ENCODE measurements at places on chromosomes 2 and 18.

DNA sequence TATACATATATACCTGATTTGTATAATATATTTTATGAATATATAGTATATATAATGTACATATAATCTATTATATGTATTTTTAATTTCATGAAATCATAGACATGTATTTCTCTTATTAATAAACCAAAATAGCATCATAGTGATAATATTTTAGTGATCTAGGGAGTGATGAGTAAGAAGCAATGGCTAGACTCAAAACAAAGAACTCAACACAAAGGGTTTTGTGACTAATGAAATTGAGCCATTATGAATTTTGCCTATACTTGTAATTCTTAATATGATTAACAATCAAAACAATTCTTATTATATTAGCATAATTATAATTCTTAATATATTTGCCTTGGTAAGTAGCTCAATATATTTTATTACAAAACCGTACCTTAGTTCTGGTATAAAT lies 1614.1 kb upstream of the TMEFF2 start:
- DNase-seq = no peak

GRCh38 chr2:44562737-44563136 lies 201.0 kb downstream of the CAMKMT start:
- DNase-seq = peak; percentile 43

GRCh38 chr2:152825834-152826233 lies 107.4 kb downstream of the ARL6IP6 start:
- peak; percentile 12 for DNase-seq

- DNase-seq = no peak
These were observed 672.5 kb downstream of the MBD2 start for GRCh38 chr18:53551868-53552426.

- no peak for DNase-seq
These were observed 73.8 kb downstream of the KLF7 start for GRCh38 chr2:207091928-207092327.

DNA sequence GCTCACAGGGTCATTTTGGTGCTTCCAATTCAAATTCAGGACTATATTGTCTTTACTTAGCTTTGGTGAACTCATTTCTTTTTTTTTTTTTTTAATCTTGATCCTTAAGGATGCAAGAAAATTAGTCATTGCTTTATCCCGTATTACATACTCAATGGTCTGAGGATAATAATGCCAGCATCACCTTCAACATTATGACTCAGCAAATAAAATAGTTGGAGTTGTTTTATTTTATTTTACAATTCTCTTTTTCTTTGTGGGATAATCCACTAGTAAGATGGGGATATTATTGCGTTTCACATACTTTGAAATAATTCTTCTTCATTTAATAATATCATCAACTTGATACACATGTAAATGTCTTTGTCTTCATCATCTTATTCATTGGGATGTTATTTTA lies 954.9 kb upstream of the GYPC start:
- no peak for DNase-seq

DNA sequence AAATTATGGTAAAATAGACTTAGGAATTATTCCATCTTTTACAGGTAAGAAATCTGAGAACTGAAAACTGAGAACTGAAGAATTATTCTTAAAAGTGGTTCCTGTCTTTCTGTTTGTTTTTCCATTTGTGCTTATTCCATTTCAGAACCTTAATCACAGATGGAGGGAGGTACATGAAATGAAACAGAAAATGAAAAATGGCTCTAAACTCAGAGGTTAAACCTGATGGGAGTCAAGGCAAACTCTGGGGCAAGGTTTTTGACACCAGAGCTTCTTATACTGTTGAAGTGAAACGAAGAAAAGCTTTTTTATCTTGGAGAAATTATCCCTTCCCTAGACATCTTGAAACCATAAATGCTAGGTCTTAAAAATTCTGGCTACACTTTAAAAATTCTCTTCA lies 182.1 kb downstream of the ZNF804A start:
- no peak for DNase-seq

GRCh38 chr2:45450634-45451033 lies 160.4 kb downstream of the SRBD1 start:
- DNase-seq = no peak

GRCh38 chr2:61295981-61296380 lies 134.0 kb downstream of the C2orf74 start:
- no peak for DNase-seq

DNA sequence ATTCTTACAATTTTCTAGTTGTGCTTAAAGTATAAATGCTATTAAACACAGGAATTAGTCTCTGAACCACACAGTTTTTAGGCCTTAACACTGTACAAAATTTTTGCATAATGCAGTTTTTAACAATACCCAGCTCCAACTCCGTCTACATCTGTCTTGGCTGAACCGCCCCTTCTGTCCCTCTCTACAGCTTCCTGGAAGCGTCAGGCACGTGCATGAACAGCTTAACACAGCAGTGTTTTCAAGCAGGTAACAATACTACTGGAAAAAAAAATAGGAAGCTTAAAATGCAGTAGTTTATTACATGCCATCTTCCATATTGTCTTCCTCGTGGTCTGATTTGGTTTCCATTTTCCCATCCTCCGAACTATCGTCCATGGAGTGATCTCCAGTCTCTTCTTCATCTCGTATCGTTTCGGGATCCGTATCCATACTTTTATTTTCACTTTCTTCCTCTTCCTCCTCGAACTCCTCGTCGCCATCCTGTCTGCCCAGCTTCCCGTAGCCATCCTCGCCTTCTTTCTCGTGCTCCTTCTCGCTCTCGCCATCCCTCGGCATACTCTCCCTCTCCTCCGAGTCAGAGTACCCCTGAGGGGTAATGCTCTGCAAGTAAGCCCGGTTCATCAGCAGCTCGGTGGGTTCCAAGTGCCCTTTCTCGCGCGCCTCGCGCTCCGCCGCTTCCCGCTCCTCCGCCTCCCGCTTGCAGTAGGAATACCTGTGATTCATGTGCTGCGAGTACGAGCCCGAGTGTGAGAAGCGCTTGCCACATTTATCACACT lies 130.6 kb downstream of the ZEB2 start:
- no peak for DNase-seq

- no peak for DNase-seq
These were observed 119.5 kb downstream of the RAD51AP2 start for GRCh38 chr2:17398770-17399169.

DNA sequence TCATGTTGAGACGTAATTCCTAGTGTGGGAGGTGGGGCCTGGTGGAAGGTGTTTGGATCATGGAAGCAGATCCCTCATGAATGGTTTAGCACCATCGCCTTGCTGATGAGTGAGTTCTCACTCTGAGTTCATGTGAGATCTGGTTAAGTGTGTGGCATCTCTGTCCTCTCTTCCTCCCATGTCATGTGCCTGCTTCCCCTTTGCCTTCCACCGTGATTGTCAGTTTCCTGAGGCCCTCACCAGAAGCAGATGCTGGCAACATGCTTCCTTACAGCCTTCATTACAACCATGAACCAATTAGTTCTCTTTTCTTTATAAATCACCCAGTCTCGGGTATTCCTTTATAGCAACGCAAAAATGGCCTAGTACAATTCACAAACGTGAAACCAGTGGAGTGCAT lies 14.6 kb upstream of the MCM6 start:
- DNase-seq = no peak

DNA sequence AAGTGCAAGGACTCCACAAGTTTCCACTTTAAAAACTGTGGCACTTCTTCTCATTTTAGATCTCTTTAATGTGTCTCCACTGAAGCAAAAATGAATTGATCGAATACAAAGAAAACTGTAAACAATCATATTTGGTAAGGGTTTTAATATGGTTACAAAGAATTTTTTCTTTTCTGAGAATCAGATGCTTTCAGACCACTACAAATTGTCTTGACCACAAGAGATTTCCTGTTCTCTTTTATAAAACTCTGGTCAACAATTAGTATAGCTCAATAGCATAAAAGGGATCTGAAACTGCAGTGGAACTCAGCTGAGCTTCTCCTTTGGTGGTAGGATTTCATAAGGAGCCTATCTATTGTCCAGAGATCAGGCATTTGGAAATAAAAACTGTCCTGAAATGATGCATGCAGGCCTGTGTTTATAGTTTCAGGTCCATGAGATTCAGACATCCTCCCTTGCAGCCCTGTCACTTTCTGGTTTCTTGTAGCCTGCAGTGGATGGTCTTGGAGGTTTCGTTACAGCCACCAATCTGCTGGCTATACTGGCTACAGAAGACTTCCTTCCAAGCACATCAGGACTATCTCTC lies 120.0 kb downstream of the DOCK10 start:
- DNase-seq = no peak

DNA sequence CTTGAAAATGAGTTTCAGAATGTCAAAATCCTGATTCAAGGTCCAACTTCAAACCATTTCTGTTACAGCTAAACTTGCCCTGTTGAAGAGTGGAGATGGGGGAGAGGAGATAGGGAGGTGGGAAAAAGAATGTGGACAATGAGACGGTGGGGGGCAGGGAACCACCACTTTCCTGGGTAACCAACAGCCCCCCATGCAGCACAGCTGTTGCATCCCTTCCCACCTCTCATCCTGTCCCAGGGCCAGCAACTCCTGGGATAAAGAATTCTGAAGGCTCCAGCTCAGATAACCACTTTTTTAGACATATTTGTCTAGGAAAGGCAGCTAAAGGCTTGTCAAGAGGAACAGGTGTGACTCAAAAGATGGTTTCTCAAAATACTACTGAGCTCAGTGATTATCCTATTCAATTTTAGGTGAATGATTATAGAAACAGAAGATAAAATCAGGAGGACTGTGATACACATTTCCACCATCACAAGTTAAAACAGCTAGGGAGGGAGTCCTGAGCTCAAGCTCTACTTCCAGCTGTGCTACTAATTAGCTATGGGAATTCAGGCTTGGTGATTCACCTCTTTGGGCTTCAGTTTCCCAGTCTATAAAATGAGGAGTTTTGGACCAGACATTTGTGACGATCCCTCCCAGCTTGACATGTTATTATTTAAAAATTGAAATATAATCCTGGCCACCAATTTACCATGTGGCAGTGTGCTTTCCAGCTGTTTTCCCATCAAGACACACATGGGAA lies 36.3 kb downstream of the HDHD2 start:
- no peak for DNase-seq

- no peak for DNase-seq
These were observed 26.8 kb downstream of the RHBDD1 start for GRCh38 chr2:226862623-226863022.

GRCh38 chr2:9415516-9416169 lies 7.7 kb downstream of the ITGB1BP1 start:
- no peak for DNase-seq

DNA sequence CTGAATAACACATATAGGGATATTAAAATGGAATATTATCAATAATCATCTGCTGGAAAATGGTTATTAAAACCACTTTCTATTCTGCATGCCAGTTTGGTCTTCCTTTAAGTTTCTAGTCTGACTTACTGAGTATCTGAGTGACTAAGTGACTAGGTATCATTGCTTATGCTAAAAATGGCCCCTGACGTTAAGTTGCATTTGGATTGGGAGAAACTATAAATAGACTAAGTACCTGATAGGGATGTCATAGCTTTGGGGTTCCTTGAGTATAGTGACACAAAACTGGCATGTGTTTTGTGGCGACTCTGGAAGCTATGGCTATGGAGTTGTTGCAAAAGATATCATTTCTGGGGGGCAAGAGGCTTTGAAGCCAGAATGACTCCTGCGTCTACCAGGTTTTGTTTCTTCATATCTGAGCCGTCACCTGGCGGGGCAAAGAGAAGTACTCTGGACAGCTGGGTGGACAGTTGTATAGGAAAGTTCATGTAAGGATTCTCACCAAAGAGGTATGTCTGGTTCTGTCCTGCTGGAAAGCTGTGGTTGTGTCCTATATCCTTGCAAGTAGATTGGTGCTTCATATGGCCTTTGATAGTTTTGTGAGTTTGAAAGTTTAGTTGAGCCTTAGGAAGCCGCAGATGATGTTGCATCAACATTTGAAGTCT lies 17.9 kb downstream of the ITGAV start:
- DNase-seq = no peak

- DNase-seq = no peak
These were observed 282.6 kb downstream of the CPS1 start for GRCh38 chr2:210839034-210839433.

DNA sequence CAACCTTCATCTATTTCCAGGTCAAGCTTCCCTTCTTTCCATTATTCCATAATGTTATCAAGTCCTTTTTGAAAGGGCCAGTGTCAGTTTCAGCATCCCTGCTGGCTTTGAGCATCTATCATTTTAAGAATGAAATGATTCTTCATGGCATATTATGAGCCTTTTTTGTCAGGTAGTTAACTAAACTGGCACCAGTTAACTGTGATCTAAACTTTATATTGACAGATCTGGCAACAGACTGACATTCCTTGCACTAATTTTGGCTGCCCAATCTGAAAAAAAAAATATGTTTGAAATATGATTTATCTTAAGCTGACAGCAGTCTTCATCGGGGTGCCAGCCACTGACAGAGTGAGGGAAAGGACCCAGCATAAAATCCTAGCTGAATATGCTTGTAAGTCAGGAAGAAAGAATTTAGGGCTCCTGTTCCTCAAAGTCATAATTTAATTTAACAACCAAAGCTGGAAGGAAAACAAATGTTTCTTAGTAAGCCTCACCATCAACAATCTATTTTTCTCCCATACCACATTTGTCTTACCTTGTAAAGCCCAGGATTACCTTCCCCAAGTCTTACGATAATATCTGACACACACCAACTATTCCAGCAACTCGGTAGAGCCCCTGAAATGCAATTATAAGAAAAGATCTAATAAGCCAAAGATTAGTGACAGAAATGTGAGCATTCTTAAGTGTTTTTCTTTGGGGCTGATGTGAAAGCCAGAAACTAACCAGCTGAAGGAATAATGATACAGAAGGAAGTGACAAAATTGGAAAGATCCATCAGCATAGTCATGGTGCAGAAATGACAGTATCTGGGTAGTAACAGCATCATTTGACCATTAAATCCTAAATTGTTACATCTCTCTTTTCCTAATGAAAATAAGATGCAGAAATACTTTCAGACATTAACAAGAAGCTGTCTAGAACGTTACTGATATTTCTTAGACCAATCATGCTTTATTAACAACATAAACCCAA lies 228.1 kb downstream of the RBM43 start:
- DNase-seq = no peak

DNA sequence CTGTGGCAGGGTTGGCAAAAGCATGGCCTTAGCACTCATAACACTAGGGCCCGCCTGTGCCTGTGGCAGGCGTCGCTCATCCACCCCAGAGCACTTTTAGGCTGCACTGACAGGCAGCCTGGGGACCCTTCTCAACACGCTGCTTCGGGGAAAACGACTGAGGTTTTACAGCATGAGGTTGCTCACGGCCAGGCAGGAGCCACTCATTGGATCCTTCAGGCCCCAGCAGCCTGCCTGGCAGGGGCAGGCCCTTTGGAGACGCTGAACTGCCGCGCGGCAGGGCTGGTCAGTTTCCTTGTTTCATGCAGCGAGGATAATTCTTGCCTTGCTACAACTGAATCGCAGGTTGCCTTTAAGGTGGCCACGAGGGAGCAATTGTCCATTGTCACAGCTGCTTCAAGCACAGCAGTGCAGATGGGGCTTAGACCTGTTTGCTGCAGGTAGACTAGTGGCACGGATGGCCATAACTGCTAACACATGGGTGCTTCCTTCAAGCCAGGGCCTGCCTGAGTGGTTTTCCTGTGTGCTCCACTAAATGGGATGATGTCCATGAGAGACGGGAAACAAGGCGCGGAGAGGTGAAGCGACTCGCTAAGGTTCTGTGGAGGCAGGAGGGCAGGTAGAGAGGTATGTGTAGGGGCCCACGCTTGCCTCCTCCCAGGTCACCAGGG lies 49.9 kb upstream of the HS6ST1 start:
- no peak for DNase-seq

- DNase-seq = no peak
These were observed 110.0 kb downstream of the NCKAP5 start for GRCh38 chr2:133458280-133458679.

GRCh38 chr2:47195148-47195547 lies 40.0 kb upstream of the STPG4 start:
- no peak for DNase-seq
